M059J (cell line): ENCODE measurements at places on chromosomes 7 and 10.

- DNase-seq = no peak
These were observed 1.0 kb downstream of the STX1A start for GRCh38 chr7:73718438-73718881.

- DNase-seq = no peak
These were observed 22.3 kb downstream of the CALML5 start for GRCh38 chr10:5476918-5477525.

DNA sequence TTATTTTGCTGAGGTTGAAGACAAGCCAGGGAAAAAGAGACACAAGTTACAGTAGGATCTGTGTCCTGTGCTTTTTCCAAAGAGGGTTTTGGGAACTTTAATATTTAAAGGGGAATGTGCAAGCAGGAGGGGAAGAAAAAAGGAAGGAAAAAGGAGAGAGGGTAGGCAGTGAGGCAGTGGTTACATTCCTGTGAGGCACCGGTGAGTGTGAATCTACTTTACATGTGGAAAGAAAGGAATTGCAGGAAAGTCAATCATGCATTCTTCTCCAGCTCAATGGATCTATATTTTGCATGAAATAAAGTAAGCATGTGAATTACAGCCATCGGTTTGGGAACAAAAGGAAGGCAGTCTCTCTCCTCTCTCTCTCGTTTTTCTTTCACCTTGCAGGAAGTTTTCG, 12.6 kb upstream of the DYNC2I1 start:
- no peak for DNase-seq

DNA sequence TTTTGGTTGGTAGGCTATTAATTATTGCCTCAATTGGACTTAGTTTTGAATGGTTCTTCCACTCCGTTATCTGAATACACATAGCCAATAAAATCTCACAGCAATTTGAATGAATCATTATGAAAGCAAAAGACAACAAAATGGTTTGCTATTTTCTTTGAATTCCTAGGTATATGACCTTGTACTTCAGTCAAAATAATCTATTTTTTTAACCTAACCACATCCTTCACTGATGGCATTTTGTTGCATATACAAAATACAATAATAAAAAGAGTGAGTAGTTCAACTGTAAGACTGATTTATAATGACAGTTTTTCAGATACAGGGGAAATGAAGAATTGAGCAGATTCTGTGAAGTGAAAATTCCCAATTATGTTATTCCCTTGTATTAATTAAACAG, 433.1 kb downstream of the HTR7 start:
- peak; percentile 84 for DNase-seq

- DNase-seq = peak; percentile 7
These were observed 3.1 kb downstream of the CNPY1 start for GRCh38 chr7:155543011-155543876.

DNA sequence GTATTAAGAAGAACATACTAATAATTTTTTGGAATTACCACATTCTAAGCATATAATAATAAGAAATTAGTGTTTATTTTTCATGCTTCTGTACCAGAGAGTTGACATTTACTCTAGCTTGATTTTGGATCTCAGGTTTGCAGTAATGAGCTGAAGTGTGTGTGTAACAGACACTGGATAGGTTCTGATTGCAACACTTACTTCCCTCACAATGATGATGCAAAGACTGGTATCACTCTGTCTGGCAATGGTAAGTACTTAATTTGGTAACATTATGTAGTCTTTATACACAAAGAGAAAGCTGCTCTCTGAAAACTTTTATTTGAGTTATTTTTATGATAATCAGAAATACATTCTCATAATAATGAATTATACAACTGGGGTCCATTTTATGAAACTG, 54.1 kb downstream of the SRI start:
- DNase-seq = no peak

- DNase-seq = no peak
These were observed 146.7 kb upstream of the SP4 start for GRCh38 chr7:21281193-21281592.

DNA sequence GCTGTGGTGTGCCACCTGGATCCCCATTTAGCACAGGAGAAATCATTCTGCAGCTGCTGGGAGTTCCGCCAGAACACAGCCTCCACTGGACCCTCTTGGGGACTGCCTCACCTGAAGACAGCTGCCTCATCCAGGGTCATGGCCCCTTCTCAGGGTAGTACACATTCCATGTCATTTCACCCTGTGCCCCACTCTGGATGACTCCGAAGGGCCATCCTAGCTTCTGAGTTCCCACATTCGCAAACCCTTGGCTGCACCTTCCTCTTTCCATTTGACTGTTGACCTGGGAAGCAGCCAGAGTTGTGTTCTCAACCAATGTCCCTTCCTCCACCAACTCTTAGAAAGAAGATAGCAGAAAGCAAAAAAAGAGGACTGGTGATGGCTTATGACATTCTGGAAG, 125.6 kb upstream of the TBX20 start:
- no peak for DNase-seq

GRCh38 chr10:44668336-44668735, 242.8 kb upstream of the TMEM72 start:
- no peak for DNase-seq

- DNase-seq = no peak
These were observed 24.3 kb upstream of the GNAI1 start for GRCh38 chr7:80110376-80110775.

- DNase-seq = peak; percentile 74
These were observed at the start of gene HIPK2 for GRCh38 chr7:139777948-139778841. HIPK2 (minus strand) TSS chr7:139777998; CDS start chr7:139777623, 375 bp downstream.

GRCh38 chr10:6667150-6667549, 87.1 kb upstream of the PRKCQ start:
- no peak for DNase-seq
